ENCODE measurements at places on chromosomes 6 and 20.
A peak's percentile ranks its signal among the peaks of the same experiment; 100 is the strongest.

- no peak for DNase-seq
These were observed 5.1 kb downstream of the SNTA1 start for GRCh38 chr20:33438481-33438880.

DNA sequence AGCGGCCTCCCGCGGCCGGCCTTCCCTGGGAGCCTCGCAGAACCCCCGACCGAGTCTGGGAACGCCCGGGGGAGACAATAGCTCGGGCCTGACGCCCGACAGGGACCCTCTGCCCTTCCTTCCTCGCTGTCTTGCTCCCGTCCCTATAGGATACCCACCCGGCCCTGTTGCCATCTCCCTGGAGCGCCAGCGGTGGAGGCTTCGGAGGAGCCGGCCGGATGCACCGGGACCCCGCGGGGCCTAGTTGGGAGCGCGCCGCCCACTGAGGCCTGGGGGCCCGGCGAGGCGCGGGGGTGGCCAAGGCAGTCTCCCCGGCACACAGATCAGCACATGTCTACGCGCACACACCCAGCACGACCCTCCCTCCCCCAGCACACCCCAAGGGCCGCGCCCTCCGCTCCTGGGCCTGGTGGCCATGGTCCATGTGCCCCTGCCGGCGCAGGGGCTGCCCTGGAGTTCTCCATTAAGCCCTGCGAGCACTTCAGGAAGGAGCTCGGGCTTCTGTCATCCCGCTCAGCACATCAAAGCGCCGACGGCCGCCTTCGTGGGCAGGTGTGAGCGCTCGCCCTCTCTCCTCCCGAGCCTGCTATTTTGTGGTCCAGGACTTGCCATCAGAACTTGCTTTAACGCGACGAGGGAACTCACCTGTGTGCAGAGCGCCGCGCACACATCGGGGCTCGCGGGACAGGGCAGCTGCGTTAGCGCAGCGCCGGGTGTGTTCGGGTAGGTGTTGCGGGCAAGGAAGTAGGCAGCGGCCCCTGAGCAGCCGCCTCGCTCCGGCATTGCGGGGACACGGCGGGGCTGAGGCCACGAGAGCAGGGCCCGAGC lies 3.7 kb downstream of the FOXF2 start:
- DNase-seq = no peak

- no peak for DNase-seq
These were observed 90.0 kb downstream of the SASH1 start for GRCh38 chr6:148432462-148433195.

DNA sequence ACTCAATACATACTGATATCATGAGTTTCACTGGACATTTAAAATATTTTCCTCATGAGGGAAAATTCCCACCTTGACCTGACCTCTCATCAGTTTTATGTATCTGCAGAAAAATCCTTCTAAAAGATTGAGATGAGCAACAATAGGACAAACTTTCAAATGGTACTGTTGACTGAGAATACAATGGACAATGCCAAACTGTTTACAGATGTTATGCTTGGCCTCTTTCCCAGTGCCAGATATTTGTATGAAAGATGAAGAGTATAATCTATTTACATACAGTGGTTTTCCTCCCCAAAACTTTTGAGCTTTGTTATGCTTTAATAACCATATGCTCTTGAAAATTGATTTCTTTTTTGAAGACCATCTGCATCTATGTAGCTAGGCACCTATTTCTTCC lies 245.1 kb upstream of the RSPO3 start:
- no peak for DNase-seq

- no peak for DNase-seq
These were observed 425.5 kb downstream of the TENT5A start for GRCh38 chr6:81326881-81327561.

DNA sequence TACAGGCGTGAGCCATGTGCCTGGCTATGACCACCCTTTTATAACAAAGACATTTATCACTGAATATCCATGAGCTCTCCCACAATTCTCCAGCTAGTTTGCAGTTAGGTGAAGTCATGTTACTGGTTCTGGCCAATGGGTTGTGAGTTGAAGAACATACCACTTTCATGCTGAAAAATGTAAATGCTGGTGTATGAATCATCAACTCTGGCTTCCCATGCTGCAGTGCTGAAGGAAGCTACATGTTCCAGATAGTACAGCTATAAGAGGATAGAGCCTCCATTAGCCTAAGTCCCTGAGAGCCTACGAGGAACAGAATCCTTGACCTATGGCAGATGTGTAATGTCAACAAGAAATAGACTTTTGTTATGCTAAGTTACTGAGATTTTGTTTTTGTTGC lies 180.4 kb downstream of the BTBD9 start:
- DNase-seq = no peak

DNA sequence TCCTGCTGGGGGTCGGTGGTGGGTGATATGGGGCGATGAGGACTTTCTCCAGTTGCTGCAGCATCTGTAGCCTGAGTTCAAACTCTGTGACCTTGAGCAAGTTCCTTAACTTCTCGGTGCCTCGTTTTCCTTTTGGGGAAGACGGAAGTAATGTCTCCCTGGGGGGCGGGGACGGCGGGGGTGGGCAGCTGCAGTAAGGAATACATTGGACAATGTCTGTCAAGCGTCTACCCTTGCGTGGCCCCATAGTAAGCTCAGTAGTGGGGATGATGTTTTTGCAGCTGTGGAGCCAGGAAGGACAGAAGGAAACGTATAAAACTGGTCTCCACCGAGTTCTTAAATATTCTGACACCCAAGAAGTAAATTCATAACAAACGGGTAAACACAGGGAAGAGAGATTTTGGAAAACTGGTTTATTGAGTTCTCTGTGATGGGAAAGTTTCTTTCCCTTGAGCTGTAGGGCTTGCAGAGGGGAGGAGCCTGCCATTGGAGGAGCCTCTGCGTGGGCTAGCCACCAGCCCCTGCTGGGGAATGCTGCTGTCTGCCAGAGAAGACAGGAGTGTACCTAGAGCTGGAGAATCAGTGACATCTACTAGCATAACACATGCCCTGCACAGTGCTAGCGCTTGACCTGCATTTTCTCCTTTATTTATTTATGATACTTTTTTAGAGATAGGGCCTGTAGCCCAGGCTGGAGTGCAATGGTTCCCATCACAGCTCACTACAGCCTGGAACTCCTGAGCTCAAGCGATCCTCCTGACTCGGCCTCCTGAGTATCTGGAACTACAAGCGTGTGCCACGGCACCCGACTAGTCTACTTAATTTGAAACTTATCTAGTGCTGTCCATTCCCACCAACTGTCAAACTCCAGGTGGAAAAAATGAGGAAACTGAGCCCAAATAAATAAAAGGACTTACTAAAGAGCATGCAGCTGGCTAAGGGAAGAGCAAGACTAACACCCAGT lies 1.2 kb upstream of the ACSS1 start:
- DNase-seq = no peak

- no peak for DNase-seq
These were observed 325.9 kb downstream of the COL12A1 start for GRCh38 chr6:74879976-74880375.

- DNase-seq = no peak
These were observed 106.1 kb downstream of the TFAP2C start for GRCh38 chr20:56735084-56735642.

- DNase-seq = peak; percentile 14
These were observed 668 bp downstream of the PKIB start for GRCh38 chr6:122610690-122611455.

DNA sequence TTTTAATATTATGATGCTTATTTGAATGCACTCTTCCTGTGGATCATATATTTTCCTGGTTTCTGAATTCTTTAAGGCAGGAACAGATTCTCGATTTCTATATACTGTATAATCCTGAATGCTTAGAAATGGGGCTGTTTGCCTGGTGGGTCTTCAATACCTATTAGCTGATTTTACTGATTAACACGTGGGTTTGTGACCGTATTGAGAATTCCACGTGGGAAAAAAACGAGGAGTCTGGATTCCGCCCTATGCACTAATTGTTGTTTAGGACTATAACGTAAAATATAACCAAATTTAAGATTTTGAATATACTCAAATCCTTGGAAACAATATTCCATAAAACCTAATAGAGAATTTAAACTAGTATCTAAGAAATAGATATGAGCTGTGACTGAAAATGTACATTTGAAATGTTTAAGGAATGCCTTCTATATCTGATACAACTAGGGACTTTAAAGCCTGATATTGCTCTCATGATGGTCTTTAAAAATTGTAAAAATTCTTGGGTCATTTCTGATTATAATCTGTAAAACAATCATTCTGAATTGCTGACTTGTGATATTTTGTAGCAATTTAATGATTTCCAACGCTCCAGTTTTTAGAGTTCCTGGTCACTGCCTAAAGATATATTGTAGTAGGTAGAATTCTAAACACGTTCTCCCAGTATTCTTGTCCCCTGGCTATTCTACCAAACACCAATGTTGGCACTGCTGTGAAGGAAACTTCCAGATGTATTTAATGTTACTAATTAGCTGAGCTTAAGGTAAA lies 93.6 kb upstream of the NOX3 start:
- no peak for DNase-seq

- no peak for DNase-seq
These were observed 167.1 kb upstream of the SLC24A3 start for GRCh38 chr20:19045371-19045770.

- DNase-seq = no peak
These were observed 33.2 kb downstream of the ENPP1 start for GRCh38 chr6:131840936-131841583.

GRCh38 chr6:156593127-156593526 lies 184.1 kb upstream of the ARID1B start:
- no peak for DNase-seq

GRCh38 chr6:32212076-32212760 lies 11.6 kb downstream of the NOTCH4 start:
- DNase-seq = no peak

GRCh38 chr20:58546416-58546711 lies 31.2 kb upstream of the APCDD1L start:
- no peak for DNase-seq

DNA sequence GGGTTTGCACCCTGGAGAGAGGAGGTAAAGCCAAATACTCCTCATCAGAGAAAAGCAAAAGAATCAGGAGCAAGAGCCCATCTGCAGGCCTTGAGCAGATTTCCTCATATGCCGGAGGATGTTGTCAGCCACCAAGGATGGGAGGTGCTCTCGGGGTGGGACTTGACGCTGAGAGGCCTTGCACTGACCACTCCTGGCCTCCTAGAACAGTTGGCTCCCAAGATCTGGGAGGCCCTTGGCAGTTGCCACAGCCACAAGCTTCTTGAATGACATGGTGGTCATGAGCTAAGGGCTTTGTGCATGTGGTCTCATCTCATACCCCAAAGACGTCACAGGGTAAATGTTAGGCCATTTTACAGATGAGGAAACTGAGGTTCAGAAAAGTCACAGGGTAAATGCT lies 75.2 kb upstream of the PMEPA1 start:
- DNase-seq = no peak

GRCh38 chr6:40545954-40546353 lies 41.2 kb downstream of the LRFN2 start:
- DNase-seq = no peak

GRCh38 chr6:108331982-108332381 lies 37.1 kb downstream of the AFG1L start:
- no peak for DNase-seq

- DNase-seq = peak; percentile 78
These were observed 21.2 kb downstream of the TGM2 start for GRCh38 chr20:38143646-38144554.

GRCh38 chr20:36861875-36862801 lies 13.8 kb upstream of the TLDC2 start:
- DNase-seq = peak; percentile 96

- no peak for DNase-seq
These were observed 258.8 kb downstream of the CDC5L start for GRCh38 chr6:44646355-44646754.

DNA sequence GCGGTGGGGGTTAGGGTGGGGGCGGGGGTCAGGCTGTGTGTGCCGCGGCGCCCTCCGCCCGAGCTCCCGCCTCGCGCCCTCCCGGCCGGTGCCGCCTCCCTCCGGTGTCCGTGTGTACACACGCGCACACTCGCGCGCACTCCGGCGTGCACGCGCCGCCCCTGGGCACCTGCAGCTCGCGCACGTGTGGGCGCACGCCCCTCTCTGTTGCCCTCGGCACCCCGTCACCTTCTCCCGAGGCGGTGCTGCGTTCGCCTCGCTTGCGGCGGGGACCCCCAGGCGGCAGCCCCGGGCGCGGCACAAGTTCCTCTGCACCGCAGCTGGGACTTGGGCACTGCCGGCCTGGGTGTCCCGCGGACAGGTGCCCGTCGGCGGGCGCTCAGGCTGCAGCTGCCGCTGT lies 525 bp downstream of the MACROD2 start:
- no peak for DNase-seq

GRCh38 chr6:109485266-109485935 lies 2.4 kb upstream of the ZBTB24 start:
- no peak for DNase-seq

DNA sequence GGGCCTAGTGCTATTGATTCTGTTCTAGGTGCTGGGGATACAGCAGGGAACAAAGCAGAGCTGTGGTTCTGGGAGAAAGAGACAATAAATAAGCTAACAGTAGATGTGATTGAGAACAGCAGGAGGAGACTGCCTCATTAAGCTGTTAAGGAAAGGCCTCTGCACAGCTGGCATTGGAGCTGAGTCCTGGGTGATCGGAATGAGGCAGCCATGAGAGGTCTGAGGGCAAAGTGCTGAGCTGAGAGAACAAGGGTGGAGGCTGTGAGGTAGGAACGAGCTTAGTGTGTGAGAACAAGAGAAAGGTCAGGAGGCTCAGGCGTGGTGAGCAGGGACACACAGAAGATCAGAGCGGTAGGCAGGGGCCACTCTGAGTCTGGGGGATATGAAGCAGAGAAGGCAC lies 18.3 kb downstream of the DDX27 start:
- DNase-seq = no peak

DNA sequence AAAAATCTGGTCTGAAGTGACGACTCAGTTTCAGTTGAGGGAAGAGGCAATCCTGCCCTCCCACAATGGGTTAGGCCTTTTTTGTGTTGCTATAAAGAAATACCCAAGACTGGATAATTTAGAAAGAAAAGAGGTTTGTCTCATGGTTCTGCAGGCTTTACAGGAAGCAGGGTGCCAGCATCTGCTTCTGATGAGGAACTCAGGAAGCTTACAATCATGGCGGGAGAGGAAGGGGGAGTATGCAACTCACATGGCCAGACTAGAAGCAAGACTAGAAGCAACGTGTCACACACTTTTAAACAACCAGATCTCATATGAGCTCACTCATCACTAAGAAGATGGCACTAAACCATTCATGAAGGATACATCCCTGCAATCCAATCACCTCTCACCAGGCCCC lies 529.3 kb downstream of the KIF16B start:
- DNase-seq = no peak

GRCh38 chr6:104936766-104937535 lies 20.0 kb upstream of the LIN28B start:
- no peak for DNase-seq

GRCh38 chr6:55853008-55854001 lies 22.1 kb downstream of the BMP5 start:
- no peak for DNase-seq
